Kidney epithelial cell (primary cell): ENCODE measurements at places on chromosomes 1 and 21.

GRCh38 chr1:44786138-44786840 is 1.7 kb downstream of the BEST4 start:
- DNase-seq: no peak

DNA sequence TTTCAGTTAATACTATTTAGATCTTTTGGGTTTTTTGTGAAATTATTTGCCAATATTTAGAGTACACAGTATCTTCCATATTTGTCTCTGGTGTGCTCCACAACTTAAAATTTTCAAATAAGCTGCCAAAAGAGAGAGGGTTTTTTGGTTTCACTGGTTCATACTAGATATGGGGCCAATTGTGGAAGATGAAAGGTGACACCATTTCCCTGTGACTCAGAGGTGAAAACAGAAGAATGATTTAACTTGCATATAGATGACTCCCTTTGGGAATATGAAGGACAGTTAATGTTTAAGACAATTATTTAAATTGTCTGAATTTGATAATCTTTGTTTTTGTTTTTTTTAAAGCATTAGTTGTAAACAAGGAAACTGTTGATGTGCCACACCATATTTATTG is 37.5 kb downstream of the IVNS1ABP start:
- DNase-seq: no peak

- no peak for DNase-seq
Measured at GRCh38 chr1:55285834-55286233, 70.7 kb upstream of the USP24 start.

- no peak for DNase-seq
Measured at GRCh38 chr1:192462616-192463015, 113.0 kb upstream of the RGS1 start.

- DNase-seq: no peak
Measured at GRCh38 chr1:232192781-232193450, 437.0 kb downstream of the SIPA1L2 start.
